ENCODE measurements at places on chromosomes 3 and 15.

DNA sequence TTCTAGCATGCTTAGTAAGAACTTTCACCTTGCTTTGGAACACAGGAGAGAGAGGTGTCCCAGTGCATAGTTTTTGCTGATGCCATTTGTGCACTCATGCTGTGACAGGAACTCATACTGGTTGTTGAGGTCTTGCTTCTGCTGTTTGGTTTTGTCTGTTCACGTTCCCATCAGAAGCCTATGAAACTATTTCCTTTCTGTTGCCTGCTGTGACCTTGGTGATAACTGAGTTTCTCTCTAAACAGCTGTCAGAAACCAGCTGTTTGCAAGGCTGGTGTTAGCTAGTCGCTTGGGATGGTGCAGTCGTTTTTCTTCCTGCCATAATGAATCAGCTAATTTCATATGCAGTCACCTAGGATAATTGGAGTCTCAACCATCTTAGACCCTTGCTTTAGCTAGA lies 724.1 kb downstream of the GRM7 start:
- DNase-seq, result no peak

GRCh38 chr15:73710321-73710720 lies 26.1 kb downstream of the CD276 start:
- no peak for DNase-seq

DNA sequence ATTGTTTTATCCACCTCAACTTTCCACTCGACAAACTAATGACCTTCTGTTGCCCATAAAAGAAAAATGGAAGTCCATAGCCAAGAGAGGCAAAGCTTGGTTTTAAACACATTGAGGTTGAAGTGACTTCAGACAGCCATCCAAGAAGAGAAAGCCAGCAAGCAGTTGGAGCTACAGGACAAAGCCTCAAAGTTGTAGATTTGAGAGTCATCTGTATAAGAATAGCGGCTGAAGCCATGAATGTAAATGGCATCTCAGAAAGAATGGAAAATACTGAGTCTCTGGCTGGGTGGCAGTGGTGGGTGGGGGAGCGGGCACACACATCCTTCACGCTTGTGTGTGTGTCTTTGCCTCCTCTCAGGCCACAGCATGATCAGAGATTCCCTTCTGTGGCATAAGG lies 124.1 kb upstream of the CHRM5 start:
- DNase-seq, result no peak

- peak; percentile 51 for DNase-seq
Observed at GRCh38 chr3:196942915-196943277, 568 bp upstream of the NCBP2 start.

DNA sequence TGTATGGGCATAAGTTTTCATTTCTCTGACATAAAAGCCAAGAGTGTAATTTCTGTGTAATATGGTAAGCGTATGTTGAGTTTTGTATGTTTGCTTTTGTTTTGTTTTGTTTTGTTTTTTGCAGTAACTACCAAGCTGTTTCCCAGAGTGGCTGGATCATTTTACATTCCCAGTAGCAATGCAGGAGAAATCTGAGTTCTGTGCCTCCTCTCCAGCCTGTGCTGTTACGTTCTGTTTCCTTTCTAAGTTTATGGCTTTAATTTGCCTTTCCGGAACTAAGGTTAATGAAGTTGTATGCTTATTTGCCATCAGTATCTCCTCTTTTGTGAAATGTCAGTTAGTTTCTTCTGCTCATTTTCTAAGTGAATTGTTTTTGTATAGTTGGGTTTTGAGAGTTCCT lies 307.8 kb downstream of the GABRG3 start:
- DNase-seq, result no peak

GRCh38 chr3:23217872-23218554 lies 14.9 kb downstream of the UBE2E2 start:
- DNase-seq, result peak; percentile 46

GRCh38 chr3:164024786-164025185 lies 1053.5 kb downstream of the SI start:
- DNase-seq, result no peak

DNA sequence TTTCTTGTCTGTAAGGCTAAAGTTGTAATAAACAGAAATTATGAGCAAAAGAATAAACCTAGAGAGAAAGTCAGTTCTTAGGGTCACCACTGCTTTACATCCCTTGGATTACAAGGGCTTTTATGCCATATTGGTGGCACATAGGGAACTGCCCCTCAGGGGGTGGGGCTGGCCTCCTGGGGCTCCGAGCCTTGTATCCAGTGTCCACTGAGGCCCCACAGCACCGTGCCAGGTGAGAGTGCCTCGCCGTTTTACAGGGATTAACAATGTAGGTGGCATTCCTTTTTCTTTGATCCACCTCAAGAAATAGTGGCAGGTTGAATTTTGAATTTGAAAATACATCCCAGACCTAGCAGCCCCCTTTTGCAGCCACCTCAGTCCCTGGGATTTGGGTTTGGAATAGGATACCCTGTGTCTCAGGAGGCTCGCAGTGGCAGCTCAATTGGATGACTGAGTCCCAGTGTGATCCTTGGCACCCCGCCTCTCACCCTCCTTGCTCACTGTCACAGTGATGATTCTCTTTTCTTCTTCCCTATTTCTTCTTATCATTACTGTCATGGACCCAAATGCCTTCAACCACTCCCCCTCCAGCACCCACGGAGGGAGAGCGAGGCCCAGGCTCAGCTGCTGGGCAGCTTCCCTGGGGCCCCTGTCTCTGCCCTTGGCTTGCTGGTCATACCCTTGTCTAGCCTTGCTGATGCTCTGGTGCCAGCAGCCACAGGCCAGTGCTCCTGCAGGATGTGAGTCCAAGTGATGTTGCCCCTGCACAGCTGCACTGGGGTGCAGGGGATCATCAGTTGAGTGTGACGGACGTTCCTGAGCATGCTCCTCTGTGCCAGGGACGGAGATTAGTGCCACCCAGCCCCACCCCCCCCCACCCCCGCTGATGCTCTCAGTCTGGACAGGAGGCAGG lies 137.9 kb downstream of the DNAJB8 start:
- no peak for DNase-seq

- no peak for DNase-seq
Observed at GRCh38 chr15:80176443-80176842, 23.6 kb downstream of the FAH start.

DNA sequence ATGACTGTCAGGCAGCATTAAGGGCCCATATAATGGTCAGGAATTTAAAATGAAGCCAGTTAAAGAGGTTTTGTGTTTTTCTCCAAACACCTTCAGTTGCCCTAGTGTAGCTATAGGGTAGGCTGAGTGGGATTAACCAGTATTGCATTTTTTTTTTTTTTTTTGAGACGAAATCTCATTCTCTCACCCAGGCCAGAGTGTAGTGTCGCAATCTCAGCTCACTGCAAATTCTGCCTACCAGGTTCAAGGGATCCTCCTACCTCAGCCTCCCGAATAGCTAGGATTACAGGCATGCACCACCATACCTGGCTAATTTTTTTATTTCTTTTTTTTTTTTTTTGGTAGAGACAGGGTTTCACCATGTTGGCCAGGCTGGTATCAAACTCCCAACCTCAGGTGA lies 7.0 kb downstream of the CLASP2 start:
- DNase-seq, result no peak

DNA sequence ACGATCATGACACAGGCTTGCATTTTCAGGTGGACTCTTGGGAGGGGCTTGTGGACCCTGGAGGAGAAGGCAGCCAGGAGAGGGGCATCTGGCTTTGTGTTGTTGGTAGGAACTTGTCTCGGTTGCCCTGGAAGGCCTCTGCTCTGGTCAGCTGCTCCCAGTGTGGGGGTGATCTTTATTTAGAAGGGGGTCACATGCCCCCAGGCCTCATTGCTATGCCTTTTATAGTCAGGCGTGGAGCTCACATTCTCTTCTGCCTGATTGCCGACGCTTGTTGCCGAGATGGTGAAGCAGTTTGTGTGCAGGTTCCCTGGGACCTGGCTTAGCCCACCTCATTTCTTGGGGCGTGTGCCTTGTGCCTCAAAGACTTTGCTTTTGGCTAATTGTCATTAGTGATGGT lies 66.6 kb downstream of the IGF1R start:
- DNase-seq, result no peak

DNA sequence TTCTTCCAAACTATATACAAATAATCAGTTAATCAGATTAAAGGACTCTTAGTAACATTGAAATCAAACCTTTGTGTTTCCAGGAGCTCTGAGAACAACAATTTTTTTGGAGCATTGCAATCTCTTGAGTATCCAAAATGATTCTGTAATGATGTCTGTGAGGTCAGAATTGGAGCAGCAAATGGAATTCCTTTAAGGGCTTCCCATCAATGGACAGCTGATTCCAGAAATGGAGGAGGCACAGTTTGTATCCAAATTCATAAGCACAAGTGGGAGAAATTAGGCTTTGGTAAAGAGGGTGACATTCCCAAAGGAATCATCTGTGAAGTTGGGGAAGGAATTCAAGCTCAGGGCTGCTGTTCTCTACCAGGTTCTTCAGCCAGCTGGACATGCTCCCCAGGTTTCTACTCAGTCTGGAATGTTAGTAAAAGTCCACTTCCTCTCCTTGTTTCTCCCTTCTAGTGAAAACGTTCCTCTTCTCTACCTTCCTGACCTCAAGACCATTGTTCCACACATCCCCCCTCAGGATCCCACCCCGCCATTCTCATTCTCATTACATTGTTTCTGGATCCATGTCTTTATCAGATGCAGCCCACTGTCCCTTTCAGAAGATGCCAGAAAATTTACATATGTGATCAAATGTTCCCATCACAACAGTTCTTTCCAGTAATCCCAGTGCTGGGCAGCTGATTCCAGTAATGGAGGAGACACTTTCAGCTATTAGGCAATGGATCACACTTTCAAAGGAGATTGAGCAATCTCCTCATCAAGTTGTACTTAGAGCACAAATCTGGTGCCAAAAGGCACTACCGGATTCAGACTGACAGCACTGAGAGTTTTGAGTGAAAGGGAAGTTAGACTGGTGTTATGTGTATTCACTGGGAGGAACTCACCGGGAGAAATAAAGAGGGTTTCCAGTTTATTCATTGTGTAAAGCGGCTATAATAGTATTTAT lies 391.3 kb upstream of the TPRG1 start:
- peak; percentile 72 for DNase-seq

DNA sequence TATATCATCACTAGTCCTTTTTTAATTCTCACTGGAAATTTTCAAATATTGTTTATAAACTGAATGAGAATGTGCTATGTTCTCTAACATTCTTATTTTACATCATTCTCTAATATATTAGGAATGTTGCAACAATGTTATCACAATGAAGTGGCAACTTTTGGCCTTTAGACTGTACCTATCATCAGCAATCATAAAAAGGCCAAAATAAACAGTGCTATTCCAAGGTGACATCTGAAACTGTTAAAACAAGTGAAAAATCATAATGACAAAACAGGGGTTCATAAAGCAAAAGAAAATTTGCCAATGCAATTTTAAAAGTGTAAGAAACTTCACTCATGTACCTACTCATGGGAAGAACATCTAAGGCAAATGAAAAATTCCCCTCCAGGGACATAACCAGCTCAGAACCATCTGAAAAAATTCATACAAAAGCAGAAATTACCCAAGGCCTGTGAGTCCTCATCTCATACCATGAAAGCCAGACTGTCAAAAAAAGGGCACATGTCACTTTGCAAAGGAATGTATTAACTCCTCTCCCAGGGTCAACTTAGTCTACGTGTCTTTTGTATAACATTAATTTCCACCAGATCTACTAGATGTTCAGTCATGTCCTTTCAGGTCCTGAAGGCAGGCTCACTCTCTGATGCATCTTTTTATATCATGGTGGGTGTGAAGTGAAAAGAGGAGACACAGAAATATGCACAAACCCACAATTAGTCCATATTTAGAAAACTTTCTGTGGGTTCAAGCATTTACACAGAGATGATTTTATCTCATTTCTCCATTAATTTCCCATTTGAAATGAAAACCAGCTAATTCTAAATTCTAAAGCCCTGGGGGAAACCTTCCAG lies 211.9 kb downstream of the CBLB start:
- DNase-seq, result peak; percentile 30

DNA sequence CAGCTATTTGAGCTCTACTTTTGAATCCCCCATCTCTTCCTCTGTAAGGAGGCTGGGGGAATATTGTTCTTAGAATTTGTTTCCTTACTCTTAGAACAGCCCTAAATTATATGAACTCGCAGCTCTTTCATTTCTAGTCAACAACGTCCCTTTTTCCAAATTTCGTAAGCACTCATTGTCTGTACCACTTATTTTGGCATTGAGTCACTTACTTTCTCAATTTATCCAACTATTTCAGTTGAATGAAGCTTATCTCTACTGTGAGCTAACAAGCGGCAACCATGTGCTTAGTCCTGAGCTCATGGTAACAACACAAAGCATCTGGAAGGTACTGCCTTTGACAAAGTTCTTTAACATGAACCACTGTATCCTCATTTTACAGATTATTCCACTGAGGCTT lies 191.1 kb downstream of the GREM1 start:
- DNase-seq, result peak; percentile 84

DNA sequence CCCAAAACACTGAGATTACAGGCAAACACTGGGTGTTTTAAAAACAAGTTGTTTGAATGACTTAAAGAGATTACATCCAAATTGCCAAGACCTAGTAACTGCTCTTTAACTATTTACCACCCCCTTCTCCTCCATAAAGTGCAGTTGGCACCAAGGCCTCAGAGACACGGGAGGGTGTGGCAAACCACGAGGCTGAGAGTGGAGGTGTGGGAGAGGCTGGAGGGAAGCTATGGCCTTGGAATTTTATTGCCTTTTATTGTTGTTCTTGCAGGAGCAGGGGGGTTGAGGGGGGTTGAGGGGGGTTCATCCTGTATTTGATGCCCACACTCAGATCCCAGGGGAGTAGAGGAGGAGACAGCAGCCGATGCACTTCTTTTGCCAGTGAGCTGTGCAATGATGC lies 75.9 kb upstream of the CTDSPL start:
- DNase-seq, result no peak

DNA sequence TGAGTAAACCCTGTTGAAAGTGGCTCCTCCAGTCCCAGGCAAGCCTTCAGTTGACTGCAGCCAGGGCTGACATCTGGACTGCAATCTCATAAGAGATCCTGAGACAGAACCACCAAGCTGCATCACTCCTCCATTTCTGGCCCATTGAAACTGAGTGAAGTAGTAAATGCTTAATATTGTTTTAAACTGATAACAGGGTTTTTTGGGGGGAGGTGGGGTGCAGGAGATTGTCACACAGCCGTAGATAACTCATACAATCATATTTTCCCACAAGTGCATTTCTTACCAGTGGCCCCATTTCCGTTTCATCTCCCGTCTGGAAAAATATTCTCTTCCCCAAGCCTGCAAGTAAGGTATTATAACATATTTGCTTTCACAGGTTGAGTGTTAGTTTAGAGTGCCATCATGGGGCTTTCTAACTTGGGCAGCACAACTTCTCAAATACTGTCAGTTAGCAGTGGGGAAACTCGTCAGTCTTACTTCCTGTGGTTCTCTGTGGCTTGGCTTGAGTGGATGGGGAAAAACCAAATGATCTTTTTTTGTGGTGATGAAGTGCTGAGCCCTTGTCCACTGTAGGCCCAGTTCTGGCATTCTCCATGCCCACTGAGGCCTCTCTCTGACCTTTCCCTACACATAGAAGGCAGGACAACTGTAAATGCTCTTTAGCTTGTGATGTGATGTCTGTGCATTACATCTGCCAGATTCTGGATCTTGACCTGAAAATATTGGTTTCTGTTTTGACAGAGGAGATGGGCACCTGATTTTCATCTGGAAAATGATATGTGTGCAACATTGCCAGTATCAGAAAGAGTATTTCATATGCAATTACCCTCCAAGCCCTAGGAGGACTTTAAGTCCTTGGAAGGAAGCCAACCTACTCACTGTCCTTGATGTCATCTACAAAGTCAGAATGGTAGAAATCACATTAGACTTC lies 90.1 kb upstream of the BHLHE40 start:
- no peak for DNase-seq

GRCh38 chr3:138960417-138960852 lies 13.4 kb downstream of the FOXL2NB start:
- no peak for DNase-seq

- DNase-seq, result peak; percentile 83
Observed at GRCh38 chr3:183100376-183100775, 1.1 kb upstream of the MCCC1 start.

- DNase-seq, result peak; percentile 89
Observed at GRCh38 chr3:37221407-37221806, 47.0 kb upstream of the LRRFIP2 start.

Measured in cardiac fibroblast (primary cell).